T-helper 1 cell (primary cell): ENCODE measurements at places on chromosomes 3 and 15.
A peak's percentile ranks its signal among the peaks of the same experiment; 100 is the strongest.

DNA sequence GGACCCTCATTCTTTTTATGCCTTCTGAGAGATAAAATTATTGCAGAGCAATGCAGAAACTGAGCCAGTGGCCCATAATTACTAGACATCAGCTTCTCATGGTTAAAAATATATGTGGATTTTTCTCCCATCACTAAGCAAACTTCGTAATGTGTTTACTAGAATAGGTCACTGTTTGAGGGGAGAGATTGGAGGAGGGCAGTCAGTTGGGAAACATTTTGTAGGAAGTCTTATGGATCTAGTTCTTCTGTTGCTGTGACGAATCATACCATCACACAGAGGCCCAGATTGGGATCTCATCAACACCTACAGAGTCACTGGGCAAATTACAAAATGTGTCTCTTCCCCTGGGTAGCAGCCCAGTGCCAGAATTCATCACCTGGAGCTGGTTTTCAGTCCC lies 81.4 kb downstream of the PDE8A start:
- DNase-seq, result no peak

DNA sequence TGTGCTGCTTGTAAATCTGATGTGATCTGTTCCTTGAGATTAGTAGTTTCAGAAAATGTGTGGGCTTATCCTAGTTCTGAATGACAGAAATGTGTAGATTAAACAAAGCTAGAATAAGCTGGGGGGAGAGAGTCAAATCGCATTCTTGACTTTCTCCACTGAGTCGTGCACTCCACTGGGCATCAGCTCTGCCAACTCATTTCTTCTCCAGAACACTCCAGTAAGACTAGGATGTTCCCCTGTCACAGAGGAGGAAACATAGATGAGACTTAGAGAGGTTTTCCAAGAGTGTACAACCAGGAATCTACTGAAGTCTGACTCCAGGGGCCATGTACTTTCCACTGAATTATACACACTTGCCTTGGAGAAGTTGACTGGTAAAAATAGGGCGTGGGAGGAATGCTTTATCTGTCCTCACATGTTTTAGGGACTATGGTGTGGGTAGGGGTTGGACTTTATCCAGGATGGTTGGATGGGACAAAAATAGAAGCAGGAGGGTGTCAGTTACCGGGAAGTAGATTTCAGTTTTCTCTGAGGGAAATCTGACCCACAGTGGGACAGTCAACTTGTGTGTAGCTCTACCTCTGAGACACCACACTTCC lies 298.2 kb downstream of the UBE2E2 start:
- no peak for DNase-seq

DNA sequence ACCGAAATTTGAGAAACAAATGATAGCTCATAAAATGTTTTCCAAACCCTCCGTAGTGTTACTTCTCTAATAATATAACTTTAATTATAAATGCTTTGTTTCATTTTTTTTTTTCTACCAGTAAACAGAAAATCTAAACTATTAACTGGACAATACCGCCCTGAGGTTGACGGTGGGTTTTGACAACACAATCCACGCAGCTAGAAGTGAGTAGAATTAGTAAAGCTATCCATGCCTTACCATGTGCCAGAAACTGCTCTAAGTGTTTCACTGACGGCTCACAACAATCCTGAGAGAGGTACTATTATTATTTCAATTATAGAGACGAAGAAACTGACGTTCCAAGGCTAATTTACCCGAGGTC lies 410 bp downstream of the NDUFAF1 start:
- no peak for DNase-seq

DNA sequence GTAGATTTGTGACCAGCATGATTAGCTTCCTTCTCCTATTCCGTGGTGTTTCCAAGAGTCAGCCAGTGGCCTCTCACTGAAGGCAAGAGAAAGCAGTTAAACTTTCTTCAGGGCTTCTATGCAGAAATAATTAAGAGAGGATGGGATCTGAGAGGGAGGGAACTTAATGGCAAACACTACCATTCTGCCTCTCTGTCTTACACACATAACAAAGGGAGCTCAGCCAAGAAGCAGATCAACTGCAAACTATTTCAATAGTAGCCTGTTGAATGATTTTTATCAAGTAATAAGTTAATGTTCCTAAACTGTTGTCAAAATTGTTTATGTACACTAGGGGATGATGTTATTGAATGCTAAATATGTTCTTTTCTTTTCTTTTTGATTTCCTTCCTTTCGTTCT lies 11.8 kb downstream of the OXSR1 start:
- DNase-seq, result no peak

DNA sequence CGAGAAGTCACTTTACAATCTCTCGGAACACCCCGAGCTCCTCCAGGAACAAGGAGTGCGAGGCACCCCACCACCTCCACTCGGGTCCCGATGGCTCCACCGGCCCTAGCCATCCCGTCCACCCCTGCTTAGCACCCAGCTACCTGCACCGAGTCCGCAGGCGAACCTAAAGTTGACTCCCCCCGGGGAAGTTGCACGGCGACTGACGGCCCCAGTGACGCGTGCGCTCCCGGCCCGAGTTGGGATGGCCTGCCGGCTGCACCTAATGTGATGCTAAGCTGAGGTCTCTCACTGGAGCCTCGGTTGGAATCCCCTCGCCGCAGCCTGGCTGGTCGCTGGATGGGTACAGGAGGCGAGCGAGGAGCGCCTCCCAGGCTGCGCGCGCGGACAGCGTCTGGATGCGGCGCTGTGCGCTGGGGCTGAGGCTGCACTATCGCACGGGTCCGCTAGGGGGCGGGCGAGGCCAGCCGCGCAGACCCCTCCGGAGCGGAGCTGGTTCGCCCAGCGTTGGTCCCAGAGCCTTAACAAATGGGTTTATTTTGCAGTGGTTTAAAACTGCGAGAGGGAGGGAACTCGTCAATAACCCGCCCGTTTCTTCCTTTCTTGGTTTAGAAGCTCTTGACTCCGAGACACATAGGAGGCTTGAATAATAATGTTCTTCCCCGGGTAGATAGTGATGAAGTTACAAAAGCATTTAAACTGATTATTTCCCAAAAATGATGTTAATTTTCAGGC lies at the start of gene OXTR:
Gene OXTR, minus strand, starts transcription at position 526 of the 735 bp plus-strand sequence. CDS start 1,426 bp downstream, outside the sequence.
- peak; percentile 16 for DNase-seq

- DNase-seq, result no peak
Observed at GRCh38 chr15:94588993-94589392, 357.6 kb downstream of the MCTP2 start.
